Activated T-helper 17 cell treated with anti-CD3 and anti-CD28 coated beads, Interleukin-2, amount 50 U/mL, for 72 hours (primary cell): ENCODE measurements at places on chromosomes 5 and 9.

- no peak for ATAC-seq
These were observed 106.2 kb upstream of the TBC1D2 start for GRCh38 chr9:98361645-98362044.

GRCh38 chr9:104276709-104277245 lies 182.7 kb downstream of the SMC2 start:
- ATAC-seq, result no peak

DNA sequence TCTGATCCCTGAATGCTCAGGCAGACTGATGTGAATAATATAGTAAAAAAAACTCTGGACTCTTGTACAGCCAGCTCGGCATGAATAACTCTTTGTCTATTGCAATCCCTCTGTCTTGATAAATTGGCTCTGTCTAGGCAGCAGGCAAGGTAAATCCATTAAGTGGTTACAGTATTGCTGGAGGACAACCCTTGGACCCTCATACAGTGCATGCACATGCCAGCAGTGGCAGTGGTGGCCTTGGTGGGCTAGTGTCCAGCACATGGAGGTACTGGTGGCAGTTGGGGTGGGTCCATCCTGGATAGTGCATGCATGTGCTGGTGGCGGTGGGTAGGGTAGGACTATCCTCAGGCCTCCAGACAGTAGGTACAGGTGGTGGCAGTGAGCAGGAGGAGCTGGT lies 38.9 kb downstream of the DNAJC21 start:
- no peak for ATAC-seq

DNA sequence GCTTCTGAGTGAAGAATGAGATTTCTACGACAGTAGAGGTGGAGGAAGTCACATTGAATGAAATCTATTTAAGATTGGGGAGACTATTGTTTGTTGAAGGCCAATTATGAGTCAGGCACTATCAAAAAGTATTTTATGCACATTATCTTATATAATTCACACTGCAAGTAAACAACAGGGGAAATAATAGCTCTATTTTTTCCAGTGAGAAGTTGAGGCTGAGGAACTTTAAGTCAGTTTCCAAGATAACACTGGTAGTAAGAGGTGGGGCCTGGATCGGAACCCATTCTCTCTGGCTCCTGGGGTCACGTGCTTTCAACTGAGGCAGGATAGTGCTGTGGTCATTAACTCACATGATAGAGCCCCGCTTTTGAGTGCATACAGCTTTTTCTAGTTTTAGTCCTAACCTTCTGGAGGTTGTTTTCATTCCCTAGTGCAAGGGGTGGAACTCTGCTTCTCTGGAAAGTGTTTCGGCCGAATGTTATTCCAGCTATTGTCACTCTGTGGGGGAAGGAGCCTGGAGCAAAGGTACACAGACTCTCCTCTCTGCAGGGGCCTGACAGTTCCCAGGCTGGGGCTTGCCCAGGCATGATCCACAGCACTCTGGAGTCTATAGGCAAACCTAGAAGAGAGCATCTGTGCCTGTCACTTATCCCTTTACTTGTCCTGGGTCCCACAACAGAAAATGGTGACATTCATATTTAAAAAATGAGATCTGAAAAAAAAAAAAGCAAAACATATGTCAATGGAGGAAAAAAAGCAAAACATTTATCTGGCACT lies 352.4 kb upstream of the ACTBL2 start:
- ATAC-seq, result no peak

DNA sequence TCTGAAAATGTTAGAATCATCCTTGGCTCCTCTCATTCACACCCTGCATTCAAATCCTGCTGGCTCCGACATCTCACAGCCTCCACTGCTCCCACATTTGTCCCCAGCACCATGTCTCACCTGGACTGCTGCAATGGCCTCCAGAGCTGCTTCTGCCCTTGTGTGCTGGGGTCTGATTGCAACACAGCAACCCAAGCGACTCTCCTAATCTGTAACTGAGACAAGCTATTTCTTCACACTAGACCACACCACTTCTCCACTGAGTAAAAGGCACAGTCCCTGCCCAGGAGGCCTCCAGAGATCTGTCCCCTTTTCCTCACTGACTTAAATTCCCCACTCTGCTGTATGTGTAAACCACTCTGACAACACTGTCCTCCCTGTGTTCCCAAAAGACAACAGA lies 151.1 kb upstream of the TAS2R1 start:
- no peak for ATAC-seq

- ATAC-seq, result no peak
These were observed 493.3 kb downstream of the PRELID2 start for GRCh38 chr5:145341842-145342241.

GRCh38 chr5:59591162-59591561 lies 302.4 kb downstream of the PDE4D start:
- peak; percentile 85 for ATAC-seq

- no peak for ATAC-seq
These were observed 403.2 kb downstream of the KIF4B start for GRCh38 chr5:155416765-155417164.

- ATAC-seq, result no peak
These were observed 304.1 kb downstream of the MAT2B start for GRCh38 chr5:163809473-163809872.

DNA sequence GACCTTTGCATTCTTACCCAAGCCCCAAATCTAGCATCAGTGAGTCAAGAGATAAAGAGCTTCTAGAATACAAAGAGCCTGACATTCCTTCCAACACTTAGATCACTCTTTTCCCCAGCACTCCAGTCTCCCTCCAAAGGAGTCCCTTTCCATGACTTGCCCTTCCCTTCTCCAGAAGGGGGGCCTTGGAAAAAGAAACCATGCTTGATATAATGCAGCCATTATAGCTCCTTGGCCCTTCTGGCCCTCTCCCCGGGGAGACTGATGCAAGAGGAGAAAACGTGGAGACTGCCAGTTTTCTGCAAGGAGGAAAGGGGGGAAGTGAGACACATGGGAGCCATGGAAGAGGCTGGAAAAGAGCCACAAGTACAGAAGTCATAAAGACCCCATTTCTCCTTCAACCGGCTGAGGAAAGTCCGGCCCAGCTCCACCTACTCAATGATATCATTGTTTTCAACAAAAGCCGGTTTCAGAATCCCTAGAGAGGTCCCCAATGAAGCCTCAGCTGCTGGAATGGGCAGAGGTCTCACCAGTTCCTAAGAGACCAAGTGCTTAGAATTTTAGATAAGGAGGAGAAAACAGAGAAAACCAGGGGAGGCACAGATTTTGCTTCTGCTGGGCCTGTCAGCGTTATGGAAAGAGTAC lies 29.0 kb downstream of the ADAM19 start:
- ATAC-seq, result no peak
